AG04450 (cell line): ENCODE measurements at places on chromosomes 12 and 14.

GRCh38 chr12:106345746-106346145 is 11.8 kb upstream of the POLR3B start:
- no peak for DNase-seq

GRCh38 chr14:32578181-32578580 is 249.1 kb downstream of the AKAP6 start:
- no peak for DNase-seq

DNA sequence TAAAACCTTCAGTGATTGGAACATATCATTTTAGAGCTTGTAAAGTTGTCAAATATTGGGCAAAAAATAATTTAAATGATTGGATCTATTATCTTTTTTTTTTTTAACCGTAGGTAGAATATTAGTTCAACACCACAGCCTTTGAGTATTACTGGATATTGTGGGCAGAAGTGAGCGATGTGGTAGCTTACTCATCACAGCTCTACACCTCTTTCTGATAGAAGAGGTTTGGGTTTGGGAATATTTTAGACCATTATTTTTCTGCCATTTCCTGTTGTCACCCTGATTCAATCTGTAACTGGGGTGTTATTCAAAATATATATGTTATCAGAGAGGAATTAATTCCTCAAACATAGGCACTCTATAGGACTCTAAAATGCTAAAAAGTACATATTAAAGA is 34.8 kb upstream of the SLC38A2 start:
- DNase-seq: no peak

- no peak for DNase-seq
These were observed 4.5 kb downstream of the USP15 start for GRCh38 chr12:62264706-62265105.

DNA sequence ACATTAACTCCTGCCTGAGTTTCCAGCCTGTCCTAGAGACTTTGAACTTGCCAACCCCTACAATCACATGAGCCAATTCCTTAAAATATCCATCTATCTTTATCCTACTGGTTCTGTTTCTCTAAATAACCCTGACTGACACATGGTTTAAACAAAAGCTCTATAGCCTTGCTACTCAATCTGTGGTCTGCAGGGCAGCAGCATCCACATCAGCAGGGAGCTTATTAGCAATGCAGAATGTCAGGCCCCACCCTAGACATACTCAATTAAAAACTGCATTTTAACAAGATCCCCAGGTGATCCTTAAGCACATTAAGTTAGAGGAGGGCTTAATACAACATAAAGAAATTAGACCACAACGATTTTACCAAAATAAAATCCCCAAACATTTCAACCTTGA is 108.3 kb upstream of the CPSF6 start:
- no peak for DNase-seq

GRCh38 chr14:89458713-89459420 is 41.8 kb upstream of the FOXN3 start:
- no peak for DNase-seq
